A549 (cell line): ENCODE measurements at places on chromosomes 16 and 17.
A peak's percentile ranks its signal among the peaks of the same experiment; 100 is the strongest.

DNA sequence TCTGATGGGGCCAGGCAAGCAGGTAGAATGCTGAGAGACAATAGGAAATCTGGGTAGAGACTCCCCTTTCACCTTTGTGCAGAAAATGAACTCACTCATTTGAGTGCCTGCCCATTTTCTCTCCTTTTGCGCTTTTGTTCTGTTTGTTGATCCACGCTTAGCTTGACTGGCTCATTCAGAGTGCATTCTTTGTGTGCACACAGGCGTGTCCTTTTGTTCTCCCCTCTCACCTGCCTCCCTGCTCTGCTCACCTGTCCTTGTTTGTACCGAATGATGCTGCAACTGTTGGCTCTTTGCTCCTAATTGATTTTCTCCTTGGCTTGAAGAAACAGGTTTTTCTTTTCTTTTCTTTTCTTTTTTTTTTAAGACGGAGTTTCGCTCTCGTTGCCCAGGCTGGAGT, 15.8 kb downstream of the PGS1 start:
- DNase-seq, result no peak

DNA sequence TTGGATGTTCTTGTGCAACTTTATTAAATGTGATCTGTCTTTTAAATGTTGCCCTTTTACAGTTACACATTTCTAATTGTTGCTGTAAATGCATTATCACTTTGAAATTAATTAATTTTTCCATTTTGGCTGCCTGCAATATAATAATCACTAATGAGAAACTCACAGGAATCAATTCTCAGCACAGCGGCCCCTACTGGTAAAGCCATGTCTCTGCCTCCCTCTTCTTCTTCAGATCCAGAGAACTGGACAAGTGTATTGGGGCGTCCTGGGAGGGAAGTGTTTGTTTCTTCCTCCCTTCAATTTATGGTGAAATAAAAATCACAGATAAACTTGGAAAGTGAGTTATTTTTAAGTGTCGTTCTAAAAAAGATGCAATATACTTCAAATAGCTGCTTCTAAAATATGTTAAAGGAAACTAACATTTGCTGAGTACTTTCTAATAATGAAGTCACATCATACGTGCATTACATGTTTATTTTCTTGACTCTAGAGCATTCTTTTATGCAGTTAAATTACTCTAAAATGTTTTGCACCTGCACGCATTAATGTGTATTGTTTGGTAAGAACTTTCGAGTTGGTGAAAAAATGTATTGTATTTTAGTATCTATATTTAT, 338.0 kb downstream of the WWOX start:
- peak; percentile 38 for DNase-seq

DNA sequence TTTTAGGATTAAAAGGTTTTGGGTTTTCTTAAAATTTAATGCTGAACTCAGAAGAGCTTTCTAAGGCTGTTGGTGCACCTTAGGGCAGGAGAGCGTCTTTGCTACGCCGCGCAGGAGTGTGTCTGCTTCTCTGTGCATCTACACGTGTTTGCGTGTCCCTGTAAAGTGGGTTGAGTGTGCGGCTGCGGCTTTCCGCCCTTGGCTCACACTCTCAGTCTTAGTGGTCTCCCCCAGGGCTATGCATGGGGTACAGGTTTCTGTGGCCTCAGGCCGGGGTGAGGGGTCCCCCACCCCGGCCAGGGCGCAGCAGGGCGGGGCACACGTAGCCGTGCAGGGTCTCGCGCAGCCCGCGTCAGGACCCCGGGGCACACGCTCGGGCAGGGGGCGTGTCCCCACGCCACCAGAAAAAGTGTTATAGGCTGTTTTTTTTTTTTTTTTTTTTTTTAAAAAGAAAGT, 727 bp upstream of the TENT4B start:
- no peak for DNase-seq

GRCh38 chr17:72297326-72298115, 176.7 kb downstream of the SOX9 start:
- peak; percentile 34 for DNase-seq

DNA sequence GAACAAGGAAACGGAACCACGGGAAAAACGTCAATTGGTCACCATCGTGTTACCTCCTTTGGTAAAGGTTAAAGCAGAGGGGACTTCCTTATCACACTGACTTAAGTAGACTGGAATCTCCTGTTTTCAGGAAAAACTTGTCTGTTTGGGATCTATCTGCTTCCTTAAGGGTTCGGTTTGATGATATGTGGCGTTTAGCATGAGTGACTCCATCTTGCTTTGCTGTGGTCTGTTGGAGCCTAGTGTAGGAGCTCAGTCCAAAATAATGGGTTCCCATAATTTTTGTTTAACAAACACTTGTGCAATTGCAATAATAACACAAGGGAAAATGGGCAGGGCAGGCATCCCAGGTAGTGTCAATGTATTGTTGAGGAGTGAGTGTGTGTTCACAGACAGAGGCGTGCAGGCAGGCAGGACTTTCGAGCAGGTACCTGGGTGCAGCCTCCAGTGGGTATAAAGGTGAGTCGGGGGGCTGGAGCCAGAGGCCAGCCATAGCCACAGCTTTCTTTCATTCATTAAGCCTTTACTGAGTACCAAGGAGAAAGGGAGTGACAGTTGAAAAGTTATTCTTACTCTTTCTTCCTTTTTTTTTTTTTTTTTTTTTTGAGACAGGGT, 4.3 kb upstream of the ENGASE start:
- no peak for DNase-seq

GRCh38 chr17:46862949-46863348, 11.6 kb downstream of the WNT9B start:
- DNase-seq, result no peak
